GM12865 (cell line): ENCODE measurements at places on chromosomes 4 and X.
A peak's percentile ranks its signal among the peaks of the same experiment; 100 is the strongest.

DNA sequence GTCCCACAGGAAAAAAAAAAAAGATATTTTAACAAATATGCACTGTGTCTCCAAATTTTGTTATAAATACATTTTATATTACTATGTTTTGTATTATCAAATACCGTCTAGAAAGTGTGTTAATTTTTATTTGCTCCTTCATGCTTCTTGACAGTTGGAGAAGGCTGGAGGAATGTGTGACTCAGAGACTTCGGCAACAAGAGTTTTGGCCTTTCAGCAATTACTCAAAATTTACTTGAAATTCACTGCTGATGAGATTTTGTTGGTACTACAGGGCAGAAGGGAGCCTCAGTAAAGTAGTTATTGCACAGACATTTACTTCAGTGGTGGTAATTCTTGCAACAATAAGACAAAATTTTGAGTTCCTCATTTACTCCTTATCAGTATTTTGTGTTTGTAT lies 2164.0 kb downstream of the PCDH7 start:
- no peak for DNase-seq

DNA sequence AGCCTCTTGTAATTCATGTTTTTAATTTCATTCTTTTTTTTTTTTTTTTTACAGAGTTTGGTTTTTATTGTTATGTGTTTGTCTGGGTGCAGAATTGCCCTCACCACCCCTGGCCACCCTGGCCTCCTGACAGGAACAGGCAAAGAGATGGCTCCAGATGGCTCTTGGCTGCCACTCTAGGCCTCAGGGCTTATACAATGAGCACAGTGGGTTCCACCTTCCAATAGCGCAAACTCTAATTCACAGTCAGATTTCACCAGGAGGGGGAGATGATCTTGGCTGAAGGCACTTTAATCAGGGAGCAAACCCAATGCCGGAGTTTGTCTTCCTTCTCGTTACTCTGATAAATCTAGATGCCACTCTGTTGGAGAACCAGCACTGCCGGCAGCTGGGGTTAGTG lies 24.8 kb downstream of the CPE start:
- DNase-seq, result no peak

- DNase-seq, result no peak
These were observed 115.7 kb upstream of the PJA1 start for GRCh38 chrX:69280933-69281332.

GRCh38 chr4:87326460-87326859 lies 3.8 kb upstream of the HSD17B13 start:
- no peak for DNase-seq

GRCh38 chrX:45766981-45767501 lies 566.4 kb upstream of the DIPK2B start:
- no peak for DNase-seq

DNA sequence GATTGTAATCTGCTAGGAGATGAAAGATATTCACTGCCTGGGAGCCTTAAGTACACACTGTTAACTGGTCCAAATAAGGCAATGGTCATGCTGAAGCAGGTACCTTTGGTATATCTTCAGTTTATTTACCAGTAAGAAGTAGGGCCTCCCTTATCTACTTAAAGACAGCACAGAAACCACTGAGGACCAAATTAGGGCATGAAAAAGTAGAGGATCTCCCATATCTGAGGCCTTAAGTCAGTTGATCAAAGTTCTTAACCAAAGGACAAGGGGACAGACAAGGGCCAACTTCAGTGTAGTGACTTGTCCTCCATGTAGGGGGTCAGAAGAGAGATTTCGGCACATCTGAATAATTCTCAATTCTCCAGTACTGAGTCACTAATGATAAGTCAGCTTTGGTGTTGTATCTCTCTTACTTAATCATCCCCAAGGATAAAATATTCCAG lies 59.1 kb downstream of the AMELX start:
- DNase-seq, result no peak

GRCh38 chr4:48962636-48963035 lies 23.4 kb upstream of the CWH43 start:
- no peak for DNase-seq

- peak; percentile 21 for DNase-seq
These were observed 254.4 kb upstream of the CXXC4 start for GRCh38 chr4:104749062-104749461.

- no peak for DNase-seq
These were observed 237.8 kb upstream of the JADE1 start for GRCh38 chr4:128571747-128572146.

DNA sequence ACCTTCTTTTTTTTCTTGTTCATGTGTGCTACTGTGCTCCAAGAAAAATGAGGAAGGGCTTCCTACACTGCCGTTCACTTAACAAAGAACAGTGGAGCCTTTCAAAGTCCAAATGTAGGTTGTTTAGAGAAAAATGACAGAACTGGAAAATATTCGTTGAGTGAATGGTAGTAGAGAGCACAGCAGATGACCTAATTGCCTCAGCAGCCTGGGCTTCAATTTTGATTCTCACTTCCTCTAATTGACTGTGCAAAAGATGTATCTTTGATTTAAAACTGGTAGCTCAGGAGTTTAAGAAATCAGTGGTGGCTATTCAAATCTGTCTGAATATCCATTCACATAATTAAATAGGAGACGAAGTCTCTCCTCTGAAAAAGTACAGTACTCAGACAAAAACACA lies 5.2 kb downstream of the NLGN4X start:
- no peak for DNase-seq

GRCh38 chr4:39464886-39465501 lies 6.1 kb downstream of the LIAS start:
- no peak for DNase-seq

- DNase-seq, result peak; percentile 91
These were observed 10.5 kb downstream of the ACSL1 start for GRCh38 chr4:184815046-184815877.

GRCh38 chr4:1049591-1049905 lies 38.1 kb downstream of the FGFRL1 start:
- DNase-seq, result no peak

GRCh38 chrX:150438165-150438564 lies 75.0 kb downstream of the MAMLD1 start:
- no peak for DNase-seq

- DNase-seq, result no peak
These were observed 6.6 kb downstream of the HELQ start for GRCh38 chr4:83449009-83449408.

DNA sequence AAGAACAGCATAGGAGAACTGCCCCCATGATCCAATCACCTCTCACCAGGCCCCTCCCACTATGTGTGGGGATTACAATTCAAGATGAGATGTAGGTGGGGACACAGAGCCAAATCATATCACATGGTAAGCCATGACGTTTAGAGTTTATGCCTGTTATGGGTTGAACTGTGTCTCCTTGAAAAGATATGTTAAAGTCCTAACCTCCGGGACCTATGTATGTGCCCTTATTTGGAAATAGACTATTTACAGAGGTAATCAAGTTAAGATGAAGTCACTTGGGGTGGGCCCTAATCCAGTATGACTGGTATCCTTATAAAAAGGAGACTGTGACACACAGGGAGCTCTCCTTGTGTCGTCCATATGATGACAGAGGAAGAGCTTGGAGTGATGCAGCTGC lies 25.2 kb upstream of the SLC2A9 start:
- DNase-seq, result no peak

GRCh38 chr4:25107827-25108516 lies 52.3 kb downstream of the SEPSECS start:
- no peak for DNase-seq

DNA sequence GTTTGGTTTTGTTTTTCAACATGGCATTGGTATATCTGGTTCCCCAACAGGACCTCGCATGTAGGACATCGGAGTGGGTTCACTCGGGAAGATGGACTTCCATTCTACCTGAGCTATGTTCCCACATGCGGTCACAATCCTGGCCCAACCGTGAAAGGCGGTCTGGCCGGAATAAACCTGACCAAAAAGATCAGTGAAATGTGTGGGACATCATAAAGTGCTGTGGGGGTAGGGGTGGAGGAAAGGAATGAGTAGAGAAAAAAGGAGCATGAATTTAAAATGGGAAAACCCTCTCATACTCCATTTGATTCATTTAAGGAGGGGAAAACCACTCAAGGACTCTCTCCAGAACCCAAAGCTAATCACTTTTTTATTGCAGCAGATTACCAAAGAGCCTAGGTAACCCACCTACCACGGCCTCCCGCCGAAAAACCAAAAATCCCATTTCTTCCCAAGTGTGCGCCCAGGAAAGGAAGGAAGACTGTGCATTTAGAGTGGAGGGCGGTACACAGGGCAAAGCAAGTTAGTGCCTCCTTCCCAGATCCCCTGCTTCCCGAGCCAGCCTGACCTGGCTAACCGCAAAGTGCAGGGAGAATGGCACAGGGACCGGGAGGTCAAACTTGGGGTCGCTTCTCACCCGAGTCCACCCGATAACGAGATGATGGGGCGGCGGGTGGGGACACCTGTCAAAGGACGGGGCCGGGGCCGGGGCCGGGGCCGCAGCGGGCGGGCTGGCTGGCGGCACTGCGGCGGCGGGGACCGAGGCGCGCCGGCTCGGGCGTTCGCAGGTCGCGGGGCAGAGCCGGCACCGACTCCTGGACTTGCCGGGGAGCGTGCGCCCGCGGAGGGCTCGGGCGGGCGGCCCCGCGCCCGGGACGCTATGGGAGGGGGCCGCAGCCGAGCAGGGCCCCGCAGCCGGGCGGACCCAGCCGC lies 669 bp downstream of the TMEM150C start:
- DNase-seq, result no peak

GRCh38 chr4:34972189-34972588 lies 1272.1 kb downstream of the ARAP2 start:
- no peak for DNase-seq

DNA sequence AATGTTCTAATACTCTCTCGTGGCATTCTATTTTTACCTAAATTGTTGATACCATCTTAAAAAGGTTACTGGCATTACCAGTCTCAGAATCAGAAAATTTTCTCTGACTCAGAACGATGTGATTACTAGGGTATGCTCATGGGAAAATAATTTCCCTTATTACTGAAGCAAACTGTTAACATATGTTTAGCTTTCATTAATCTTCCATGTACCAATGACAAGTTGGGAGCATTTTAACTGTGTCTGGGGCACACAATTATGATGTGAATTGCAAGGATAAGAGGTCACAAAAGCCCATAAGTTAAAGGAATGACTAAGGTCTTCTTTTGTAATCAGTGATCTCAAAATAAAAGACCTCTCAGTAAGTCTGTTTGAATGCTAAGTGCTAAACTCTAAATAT lies 1254.6 kb downstream of the PCDH18 start:
- DNase-seq, result no peak

DNA sequence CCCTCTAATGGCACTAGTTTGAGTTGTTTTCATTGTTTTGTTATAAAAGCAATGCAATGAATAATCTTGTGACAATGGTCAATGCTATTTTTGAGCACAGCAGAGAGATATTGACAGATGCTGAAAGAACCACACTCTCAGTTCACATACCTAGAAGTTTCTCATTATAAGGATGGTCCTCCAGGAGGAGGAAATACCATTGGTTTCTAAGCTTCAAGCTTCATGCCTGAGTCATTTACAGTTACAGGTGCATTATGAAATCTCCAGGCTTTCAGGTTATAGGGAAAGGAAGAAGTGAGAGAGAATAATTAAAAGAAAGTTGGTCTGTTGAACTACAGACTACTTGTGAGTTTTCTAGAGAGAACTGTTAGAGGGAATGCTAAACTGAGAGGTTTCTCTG lies 75.3 kb downstream of the PWWP3B start:
- no peak for DNase-seq

DNA sequence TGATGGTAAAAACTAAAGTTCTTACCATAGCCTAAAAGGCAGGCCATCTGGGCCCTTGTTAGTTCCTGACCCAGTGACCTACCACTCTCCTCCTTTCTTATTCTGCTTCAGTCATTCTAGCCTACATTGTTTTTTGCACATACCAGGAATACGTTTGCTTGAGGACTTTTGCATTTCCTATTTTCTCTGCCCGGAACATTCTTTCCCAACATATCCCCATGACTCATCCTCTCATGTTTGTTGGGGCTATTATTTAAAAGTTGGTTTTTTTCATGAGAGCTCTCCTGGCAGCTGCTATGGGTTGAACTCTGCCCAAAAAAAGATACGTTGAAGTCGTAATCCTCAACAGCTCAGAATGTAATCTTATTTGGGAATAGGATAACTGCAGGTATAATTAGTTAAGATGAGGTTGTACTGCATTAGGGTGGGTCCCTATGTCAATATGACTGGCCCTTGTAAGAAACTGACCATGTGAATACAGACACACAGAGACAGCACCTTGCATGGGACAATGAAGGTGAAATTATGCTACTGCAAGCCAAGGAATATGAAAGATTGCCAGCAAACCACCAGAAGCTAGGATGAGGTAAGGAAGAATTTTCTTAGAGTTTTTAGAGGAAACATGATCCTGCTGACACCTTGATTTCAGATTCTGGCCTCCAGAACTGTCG lies 138.3 kb upstream of the PDHA2 start:
- no peak for DNase-seq

DNA sequence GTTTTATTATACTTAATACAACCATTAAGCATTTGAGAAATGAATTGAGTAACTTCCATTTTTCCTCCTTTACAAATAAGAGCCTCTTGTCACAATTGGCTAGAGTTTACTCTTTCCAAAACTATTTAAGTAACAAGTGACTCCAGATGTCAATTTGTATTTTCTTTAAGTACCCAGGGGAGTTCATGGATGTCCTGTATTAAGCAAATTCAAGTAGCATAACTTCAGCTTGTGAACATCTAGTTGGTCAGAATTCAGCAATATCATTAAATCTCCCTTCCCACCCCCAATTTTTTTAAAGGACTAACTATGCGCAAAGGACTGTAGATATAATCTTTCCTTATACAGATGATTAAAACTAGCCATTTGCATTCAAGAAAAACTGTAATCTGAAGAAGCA lies 1.4 kb upstream of the ADGRL3 start:
- DNase-seq, result no peak

DNA sequence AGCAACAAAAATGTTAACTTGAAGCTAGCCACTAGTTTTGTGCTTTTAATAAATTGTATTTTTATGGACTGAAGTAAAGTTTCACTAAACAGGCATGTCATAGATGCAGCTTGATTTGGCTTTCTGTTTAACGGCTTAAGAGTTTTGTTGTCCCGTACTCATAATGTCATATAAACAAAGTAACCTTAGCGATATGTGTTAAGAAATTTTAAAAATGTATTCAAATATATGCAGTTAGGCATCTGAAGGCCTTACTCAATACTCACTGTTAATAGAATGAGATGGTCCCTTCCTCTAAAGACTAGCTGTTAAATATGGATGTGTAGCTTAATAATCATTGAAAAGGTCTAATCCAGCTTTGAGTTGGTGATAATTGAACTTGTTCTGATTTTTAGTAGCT lies 1.0 kb upstream of the SCLT1 start:
- DNase-seq, result no peak

DNA sequence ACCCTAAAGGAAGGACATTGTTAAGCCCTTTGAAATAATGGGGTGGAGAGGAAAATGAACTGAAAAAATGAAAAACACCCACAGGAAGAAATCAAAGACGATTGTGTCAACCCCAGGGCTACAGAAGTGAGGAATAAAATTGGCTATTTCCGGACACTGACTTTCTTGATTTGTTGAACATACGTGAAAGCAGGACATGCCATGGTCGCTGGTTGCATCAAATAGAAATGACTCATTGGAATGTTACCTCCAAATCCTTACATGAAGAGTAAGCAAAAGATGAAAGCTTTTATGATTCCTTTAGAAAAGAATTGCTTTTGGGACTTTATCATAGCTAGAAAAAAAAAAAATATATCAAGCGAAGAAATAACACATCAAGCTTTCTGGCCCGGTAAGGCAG lies 75.3 kb downstream of the DCUN1D4 start:
- DNase-seq, result no peak
